CD4-positive, alpha-beta memory T cell (primary cell): ENCODE measurements at places on chromosomes 3 and 15.

DNA sequence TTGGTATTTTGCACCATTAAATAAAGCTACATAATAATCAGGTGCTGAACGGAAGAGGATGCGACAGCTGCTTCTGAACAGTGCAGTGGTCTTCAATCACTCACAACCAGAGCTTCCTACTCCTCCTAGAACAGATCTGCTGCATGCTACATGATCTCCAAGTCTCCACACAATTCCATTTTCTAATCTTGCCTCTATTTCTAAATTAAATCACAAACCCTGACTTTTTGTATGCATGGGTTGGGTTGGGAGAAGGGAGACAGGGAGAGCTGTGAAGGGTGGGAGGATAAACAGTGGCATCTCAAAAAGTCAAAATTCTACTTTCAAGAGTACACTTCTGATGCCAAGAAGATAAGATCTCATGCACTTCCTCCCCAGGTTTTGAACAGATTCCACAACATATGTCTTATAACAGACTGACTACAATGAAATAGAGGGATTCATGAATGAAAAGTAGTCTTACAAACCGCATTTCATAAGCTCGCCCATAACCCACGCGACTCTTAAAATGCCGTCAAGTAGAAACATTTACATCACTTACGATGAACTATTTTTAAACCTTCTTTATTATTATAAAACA, 57.2 kb downstream of the CHSY1 start:
- no peak for DNase-seq

DNA sequence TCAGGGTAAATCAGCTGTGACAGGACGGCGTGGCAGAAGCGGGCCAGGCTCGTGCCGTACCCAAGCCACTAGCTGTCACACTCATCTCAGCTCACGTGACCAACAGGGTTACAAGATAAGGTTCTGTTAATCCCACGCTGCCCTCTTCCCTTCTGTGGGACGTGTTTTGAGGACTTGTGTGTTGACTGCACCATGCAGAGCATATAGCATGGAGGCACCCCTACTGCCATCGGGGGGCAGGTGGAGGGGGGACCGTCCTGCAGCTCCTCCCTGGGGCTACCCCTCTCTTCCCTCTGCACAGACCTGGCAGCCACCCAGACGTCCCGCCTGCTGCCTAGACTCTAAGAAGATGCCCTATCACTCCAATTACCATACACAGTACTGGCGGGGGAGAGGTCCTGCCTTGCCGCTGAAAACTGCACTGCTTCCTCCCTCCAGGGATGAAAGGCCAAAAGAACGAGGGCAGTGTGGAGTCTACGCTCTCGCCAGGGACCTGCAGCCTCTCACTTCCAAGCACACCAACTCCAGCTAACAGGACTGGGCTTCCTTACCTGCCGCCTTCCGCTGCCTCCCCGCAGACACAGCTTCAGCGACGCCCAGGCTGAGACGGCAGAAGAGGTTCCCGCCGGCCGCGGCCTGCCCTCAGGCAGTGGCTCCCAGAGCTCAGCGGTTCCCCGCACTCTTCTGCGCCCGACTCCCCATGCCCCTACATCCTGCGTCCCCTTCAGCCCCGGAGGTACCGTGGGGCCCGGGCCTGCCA, at the start of gene TNK2:
TNK2 (minus strand) TSS at position 618 of the 760 bp plus-strand sequence. CDS start 19,963 bp downstream, outside the sequence.
- DNase-seq: peak; percentile 52

DNA sequence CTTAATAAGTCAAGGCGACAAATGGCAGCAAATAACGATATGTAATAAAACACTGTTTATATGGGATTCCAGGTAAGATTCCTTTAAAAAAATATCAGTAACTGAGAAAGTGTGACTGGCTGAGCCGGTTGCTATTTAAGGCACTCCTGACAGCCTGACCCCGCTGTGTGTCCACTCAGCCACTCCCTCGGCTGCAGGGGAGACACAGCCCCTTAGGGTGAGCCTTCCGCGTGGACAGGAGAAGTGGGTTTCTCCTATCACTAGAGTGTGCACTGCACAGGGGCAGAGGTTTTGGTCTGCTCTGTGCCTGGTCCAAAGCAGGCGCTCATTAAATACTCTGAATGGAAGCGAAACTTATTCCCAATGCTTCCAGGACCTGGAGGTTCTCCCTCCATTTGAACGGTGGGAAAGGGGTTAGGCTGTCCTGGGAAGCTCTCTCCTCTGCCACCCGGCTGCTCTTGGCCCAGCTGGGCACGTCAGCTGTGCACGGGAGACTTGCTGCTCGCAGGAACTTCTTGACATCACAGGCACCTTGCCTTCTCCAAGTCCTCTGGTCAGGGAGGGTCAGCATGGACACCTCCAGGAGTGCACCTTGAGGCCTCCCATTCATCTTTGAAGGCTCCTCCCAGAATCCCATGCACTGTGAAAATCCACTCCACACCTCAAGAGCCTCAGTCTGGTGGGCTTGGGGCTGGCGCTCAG, 43.3 kb upstream of the SLCO2A1 start:
- no peak for DNase-seq

GRCh38 chr3:173403376-173403775, 5.8 kb downstream of the NLGN1 start:
- no peak for DNase-seq

DNA sequence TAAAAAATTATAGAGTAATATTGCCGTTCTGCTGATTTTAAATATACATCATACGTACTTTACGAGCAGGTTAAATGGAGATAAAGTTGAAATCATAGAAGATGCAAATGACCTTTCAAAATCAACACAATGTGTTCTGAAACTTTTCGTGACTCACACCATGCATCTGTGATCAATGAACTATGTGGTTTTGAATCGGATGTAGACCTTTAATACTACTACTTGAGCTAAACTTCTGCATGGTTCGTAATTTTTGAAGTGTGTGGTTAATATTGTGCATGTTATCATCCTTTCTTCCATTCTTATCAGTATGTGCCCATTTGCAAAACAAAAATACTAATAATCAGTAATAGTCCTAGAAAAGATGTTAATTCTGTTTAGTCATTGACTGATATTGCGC, 58.9 kb downstream of the GASK1A start:
- no peak for DNase-seq

DNA sequence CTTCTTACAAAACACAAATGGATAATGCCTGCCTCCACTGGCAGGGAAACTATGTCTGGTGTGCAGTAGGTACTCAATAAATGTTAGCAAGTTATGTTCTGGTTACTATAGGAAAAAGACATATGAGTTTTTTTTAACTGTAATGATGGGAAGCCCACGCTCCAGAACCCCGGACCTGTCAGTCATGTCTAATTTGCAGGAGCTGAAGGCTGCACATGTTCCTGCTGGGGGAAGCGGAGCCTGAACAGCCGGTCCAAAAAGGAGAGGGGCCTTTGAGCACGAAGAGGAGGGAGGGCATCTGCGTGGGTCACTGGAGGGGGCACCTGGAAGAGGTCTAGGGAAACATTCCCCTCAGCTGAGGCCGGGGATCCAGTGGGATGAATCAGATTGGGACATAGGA, 113.2 kb downstream of the DGKG start:
- DNase-seq: no peak

DNA sequence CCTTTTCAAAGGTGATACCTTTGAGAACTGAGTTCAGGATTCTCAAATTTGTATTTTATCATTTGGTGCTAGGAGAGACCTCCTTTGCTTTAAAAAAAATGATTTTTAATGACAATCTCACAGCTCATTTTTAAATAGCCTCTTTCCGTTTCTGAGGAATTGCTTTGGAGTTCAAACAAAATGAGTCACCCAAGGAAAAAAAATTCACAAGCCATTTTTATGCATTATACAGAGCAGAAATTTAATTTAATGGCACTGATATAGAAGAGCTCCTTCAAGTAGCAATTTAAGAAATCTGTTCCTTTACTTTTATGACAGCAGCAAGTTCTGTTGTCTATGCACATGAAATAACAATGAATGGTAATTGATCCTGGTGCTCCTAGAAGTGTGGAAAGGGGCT, 337.9 kb upstream of the KCNMB2 start:
- DNase-seq: no peak

- no peak for DNase-seq
Observed at GRCh38 chr15:70275461-70276138, 177.9 kb upstream of the TLE3 start.

- no peak for DNase-seq
Observed at GRCh38 chr3:46705751-46706552, 4.8 kb downstream of the TMIE start.

- DNase-seq: no peak
Observed at GRCh38 chr3:32469151-32469874, 33.3 kb downstream of the CMTM6 start.

GRCh38 chr3:44019736-44020135, 221.9 kb upstream of the TOPAZ1 start:
- no peak for DNase-seq

GRCh38 chr3:113405180-113405579, 36.1 kb downstream of the CFAP44 start:
- no peak for DNase-seq

DNA sequence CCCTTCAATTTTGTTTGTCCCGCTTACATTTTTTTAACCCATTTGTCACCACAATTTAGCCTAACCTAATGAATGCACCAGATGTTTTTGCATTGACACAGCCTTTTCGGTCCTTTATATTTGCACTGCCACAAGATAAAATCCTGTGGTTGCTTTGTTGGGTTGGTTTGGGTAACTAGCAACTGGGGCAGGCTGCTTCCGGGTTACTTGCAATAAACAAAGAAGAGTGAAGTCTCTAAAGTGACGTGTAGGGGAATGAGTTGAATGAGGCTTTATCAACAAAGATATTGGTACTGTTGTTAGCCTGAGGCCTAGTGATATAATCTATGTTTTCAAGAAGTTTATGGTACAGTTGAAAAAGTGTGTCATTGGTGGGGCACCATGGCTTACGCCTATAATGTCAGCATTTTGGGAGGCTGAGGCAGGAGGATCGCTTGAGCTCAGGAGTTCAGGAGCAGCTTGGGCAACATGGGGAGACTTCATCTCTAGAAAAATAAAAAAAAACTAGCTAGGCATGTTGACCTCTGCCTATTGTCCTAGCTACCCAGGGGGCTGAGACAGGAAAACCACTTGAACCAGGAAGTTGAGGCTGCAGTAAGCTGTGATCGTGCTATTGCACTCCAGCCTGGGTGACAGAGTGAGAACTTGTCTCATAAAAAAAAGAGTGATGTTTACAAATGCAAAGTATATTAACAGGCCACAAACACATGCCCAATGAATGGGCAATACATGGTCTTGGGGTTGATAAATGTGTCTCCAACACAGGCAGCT, 121.8 kb downstream of the OXSM start:
- DNase-seq: peak; percentile 71

- no peak for DNase-seq
Observed at GRCh38 chr3:157549498-157549897, 46.3 kb upstream of the VEPH1 start.

DNA sequence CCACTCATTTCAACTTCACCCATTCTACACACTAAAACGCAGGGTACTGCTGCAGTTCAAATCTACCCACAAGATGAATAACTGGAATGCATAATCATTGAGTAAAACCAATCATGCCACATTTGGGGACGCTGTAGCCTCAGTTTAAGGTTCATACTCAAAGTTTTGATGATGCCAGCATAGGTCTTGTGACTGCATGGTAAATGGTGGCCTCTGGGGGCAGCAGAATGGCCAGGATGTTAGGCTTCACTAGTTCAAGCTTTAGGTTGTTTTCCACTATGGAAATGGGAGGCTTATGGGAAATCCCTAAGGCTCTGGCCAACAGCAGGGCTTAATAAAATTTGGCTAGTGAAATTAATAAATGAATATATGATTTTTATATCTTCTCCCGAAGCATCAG, 104.3 kb upstream of the TSC22D2 start:
- no peak for DNase-seq

DNA sequence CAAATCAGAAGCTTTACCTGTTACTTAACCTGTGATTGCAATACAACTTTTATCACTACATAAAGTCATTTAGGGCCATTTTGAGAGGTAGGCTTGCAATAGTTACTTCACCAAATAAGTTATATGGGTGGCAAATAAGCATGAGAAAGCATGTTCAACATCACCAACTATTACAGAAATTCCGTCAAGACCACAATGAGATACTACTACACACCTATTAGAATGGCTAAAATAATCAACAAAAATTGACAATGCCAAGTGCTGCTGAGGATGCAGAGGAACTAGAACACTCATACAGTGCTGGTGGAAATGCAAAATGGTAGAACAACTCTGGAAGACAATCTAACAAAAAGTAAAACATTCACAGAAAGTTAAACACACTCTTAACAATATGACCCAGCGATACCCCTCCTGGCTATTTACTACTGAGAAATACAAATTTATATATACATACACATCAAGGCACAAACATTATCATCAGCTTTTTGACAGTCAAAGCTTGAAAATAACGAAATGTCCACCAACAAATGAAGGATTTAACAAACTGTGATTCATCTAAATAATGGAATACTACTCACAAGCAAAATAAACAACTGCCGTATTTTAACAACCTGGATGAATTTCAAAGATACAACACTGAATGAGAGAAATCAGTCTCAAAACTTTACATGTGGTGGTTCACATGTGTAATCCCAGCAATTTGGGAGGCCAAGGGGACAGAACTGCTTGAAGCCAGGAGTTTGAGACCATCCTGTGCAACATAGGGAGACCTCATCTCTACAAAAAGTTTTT, 82.9 kb downstream of the MYO9A start:
- no peak for DNase-seq

- no peak for DNase-seq
Observed at GRCh38 chr3:37478721-37479210, 304.4 kb upstream of the LRRFIP2 start.

DNA sequence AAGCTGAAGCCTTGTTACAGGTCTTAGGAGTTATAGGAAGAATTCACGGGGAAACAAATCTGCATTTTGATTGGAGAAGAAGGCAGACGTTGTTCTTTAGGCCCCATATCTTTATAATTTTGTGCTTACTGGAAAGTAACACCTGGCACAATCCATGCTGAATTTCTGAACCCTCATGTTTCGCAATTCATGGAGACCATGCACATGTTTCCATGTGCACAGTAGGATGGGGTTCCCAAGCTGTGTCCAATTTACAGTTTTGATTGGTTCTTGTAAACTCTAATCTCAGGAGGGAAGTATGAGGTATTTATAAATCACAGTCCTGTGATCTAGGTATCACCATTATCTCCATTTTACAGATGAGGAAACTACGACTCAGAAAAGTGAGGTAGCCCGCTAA, 7.8 kb upstream of the SCAANT1 start:
- no peak for DNase-seq
